CD14-positive monocyte (primary cell): ENCODE measurements at places on chromosomes 2 and 18.
A peak's percentile ranks its signal among the peaks of the same experiment; 100 is the strongest.

GRCh38 chr18:72762515-72763122 is 105.2 kb downstream of the NETO1 start:
- H3K4me1 ChIP-seq = no peaks in the 10 kb centered on the region
- no peak overlapping the region for H3K27ac ChIP-seq
- no peak for DNase-seq
- H3K36me3 ChIP-seq = no peaks in the 10 kb centered on the region

DNA sequence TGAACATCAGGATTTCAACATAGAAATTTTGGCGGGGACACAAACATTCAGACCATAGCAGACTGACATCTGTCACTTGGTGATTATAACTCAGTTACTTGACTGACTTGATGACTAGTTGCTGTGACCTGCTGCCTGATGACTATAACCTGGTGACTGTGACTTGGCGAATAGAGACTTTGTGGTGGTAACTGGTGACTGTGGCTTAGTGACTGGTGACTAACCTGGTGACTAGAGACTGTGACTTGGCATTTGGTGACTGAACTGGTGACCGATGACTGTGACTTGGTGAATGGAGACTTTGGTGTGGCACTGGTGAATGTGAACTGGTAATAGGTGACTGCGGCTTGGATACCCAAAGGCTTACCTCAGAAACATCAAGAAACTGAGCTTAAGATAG is 563.1 kb upstream of the FAM98A start:
- H3K4me1 ChIP-seq = no peaks in the 10 kb centered on the region
- H3K36me3 ChIP-seq = no peaks in the 10 kb centered on the region
- H3K27ac ChIP-seq = no peak overlapping the region
- H3K27me3 ChIP-seq = no peaks in the 10 kb centered on the region
- no peak for DNase-seq

DNA sequence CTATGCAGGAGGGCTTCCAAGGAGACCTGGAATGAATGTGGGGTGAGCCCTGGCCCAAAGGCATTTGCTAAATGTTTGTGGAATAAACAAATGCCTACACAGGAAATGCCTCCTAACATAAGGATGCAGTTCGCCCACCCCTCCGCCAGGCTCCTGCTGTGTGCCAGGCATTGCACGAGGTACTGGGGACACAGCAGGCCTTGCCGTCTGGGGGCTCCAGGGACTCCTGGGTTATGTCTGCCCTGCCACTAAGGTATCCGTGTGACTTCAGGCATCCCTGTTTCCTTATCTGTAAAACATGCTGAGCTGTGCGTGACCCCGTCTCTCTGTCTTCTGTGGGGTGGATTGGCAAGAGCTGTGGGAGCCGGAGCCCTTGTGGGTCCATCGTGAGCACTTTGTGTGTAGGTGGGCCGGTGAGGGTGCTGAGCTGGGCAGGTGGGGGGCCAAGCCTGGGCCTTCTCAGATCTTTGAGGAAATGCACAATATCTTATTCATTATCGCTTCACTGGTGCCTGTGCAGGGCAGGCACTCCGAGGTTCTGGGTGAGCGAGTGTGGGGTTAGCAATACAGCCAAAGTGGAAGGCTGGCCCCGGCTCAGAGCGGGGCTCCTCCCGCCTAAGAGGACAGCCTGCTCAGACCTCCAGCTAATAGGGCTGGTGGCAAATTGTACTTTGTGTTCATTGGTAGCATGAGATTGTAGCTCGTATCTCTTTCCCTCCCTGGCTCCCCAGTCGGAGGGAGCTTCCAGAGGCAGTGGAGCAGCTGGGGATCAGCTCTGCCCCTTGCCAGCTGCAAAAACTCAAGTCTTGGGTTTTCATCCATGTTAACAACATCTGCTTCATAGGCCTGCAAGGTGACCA is 126.8 kb downstream of the GLI2 start:
- no peak for DNase-seq
- peaks cover 13% of the 10 kb centered on the region for H3K27me3 ChIP-seq
- no peaks in the 10 kb centered on the region for H3K36me3 ChIP-seq
- H3K27ac ChIP-seq = no peak overlapping the region
- H3K4me3 ChIP-seq = no peak overlapping the region
- H3K4me1 ChIP-seq = no peaks in the 10 kb centered on the region

DNA sequence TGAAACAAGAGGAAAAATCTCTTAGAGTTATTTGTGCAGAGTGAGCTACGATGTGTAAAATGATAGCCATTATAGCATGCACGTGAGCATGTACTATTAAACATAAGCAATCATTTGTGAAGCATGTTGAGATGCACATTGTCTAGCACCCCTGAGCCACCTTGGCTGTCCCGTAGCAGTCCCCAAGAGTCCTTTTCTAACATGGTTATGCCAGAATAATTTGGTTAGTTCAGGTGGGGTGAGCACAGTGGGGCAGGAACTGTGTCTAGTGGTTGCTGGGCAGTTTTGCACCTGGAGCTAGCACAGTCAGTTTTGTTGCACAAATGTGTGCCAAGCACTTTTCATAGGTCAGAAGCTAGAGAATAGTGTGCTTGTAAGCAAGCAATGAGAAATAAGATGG is 809.8 kb downstream of the RNF144A start:
- no peak overlapping the region for H3K27ac ChIP-seq
- no peak for DNase-seq
- H3K4me3 ChIP-seq = no peak overlapping the region
- no peaks in the 10 kb centered on the region for H3K36me3 ChIP-seq
- no peaks in the 10 kb centered on the region for H3K4me1 ChIP-seq
- no peaks in the 10 kb centered on the region for H3K27me3 ChIP-seq

- H3K36me3 ChIP-seq = no peaks in the 10 kb centered on the region
- H3K27ac ChIP-seq = no peak overlapping the region
- no peak overlapping the region for H3K4me3 ChIP-seq
- no peaks in the 10 kb centered on the region for H3K27me3 ChIP-seq
- no peak for DNase-seq
- no peaks in the 10 kb centered on the region for H3K4me1 ChIP-seq
Measured at GRCh38 chr2:120877409-120877808, 141.7 kb downstream of the GLI2 start.

DNA sequence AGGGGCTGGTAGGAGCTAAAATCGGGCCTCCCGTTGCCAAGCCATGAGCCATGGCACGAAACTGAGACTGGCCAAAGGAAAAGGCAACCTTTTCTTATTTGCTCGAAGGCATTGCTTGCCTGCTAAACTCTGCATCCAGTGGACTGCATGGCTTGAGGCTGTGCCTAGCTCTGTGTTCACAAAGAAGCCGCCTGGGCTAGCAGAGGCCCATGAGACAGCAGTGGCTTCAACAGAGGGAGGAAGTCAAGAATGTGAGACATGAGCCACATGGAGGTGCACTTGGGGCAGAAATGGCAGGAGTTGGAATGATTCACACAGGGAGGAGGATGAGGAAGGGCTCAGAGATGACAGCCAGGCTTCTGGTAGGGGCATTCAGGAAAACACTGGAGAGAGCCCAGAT is 33.5 kb downstream of the TPRKB start:
- no peak overlapping the region for H3K27ac ChIP-seq
- DNase-seq = no peak
- no peak overlapping the region for H3K4me3 ChIP-seq
- H3K36me3 ChIP-seq = no peaks in the 10 kb centered on the region
- peaks cover 35% of the 10 kb centered on the region for H3K4me1 ChIP-seq

DNA sequence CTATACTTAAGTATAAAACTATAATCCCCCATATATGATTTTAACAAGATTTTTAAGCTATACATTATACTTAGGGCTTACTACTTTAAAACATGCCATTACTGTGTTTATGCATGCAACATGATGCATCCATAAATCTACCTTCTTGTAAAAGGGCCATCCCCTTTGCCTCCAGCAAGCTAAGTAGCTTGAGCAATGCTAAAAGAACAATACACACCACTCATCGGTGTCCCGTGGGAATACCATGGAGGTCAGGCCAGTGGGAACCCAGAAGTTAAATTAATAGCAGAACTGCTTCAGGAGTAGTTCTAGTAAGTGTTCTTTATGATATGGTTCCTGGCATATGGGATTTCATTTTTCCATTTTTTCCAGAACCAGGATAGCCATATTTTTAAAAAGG is 37.8 kb downstream of the SH3RF3 start:
- H3K4me3 ChIP-seq = no peak overlapping the region
- no peaks in the 10 kb centered on the region for H3K36me3 ChIP-seq
- no peak for DNase-seq
- H3K27ac ChIP-seq = no peak overlapping the region
- peaks cover 7% of the 10 kb centered on the region for H3K4me1 ChIP-seq

GRCh38 chr2:65856928-65857327 is 424.5 kb upstream of the SPRED2 start:
- no peaks in the 10 kb centered on the region for H3K4me1 ChIP-seq
- no peak overlapping the region for H3K27ac ChIP-seq
- H3K27me3 ChIP-seq = no peaks in the 10 kb centered on the region
- no peak for DNase-seq

GRCh38 chr2:151793123-151793522 is 35.1 kb downstream of the ARL5A start:
- H3K27me3 ChIP-seq = no peaks in the 10 kb centered on the region
- no peaks in the 10 kb centered on the region for H3K4me1 ChIP-seq
- no peak overlapping the region for H3K27ac ChIP-seq

DNA sequence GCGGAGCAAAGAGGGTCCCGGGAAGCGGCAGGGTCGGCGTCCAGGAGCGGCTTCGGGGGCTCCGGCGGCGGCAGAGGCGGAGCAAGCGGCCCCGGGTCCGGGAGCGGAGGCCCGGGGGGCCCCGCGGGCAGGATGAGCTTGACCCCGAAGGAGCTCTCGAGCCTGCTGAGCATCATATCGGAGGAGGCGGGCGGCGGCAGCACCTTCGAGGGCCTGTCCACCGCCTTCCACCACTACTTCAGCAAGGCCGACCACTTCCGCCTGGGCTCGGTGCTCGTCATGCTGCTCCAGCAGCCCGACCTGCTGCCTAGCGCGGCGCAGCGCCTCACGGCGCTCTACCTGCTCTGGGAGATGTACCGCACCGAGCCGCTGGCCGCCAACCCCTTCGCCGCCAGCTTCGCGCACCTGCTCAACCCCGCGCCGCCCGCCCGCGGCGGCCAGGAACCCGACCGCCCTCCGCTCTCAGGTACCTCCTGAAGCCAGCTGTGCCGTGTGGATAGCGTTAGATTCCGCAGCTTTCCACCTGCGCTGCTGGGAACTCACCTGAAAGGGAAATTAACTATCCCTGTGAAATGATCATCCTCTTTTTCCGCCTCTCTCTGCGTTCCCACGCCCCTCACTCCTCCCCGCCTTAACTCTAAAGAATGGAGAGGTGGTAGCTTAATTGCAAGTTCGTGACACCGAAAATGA is 472 bp downstream of the CNOT11 start:
- peak overlapping the region; percentile 77 for H3K4me3 ChIP-seq
- peak; percentile 78 for DNase-seq
- H3K27ac ChIP-seq = peak overlapping the region; percentile 71
- H3K4me1 ChIP-seq = peaks cover 28% of the 10 kb centered on the region
- no peaks in the 10 kb centered on the region for H3K27me3 ChIP-seq

DNA sequence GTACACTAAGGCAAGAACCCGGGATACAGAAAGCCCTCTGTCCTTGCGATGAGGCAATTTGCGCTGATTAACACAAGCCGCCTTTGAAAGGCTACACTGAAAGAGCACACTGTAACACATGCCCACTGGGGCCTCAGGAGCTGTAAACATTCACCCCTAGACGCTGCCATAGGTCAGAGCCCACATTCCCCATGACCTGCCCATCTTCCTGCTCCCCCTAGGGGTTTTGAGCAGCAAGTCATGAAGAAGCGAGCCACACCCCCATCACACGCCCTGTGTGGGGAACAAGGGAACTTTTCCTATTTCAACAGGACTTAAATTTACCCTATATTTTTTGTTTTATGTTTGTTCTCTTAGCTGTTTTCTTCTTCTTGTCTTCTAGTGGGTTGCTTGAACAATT is 47.8 kb upstream of the SLC4A10 start:
- H3K4me1 ChIP-seq = no peaks in the 10 kb centered on the region
- H3K4me3 ChIP-seq = no peak overlapping the region
- H3K27me3 ChIP-seq = no peaks in the 10 kb centered on the region
- H3K36me3 ChIP-seq = no peaks in the 10 kb centered on the region
- no peak overlapping the region for H3K27ac ChIP-seq
- no peak for DNase-seq

GRCh38 chr18:62647179-62647578 is 68.2 kb upstream of the PHLPP1 start:
- H3K27me3 ChIP-seq = no peaks in the 10 kb centered on the region
- H3K36me3 ChIP-seq = no peaks in the 10 kb centered on the region
- H3K4me1 ChIP-seq = no peaks in the 10 kb centered on the region
- no peak for DNase-seq

DNA sequence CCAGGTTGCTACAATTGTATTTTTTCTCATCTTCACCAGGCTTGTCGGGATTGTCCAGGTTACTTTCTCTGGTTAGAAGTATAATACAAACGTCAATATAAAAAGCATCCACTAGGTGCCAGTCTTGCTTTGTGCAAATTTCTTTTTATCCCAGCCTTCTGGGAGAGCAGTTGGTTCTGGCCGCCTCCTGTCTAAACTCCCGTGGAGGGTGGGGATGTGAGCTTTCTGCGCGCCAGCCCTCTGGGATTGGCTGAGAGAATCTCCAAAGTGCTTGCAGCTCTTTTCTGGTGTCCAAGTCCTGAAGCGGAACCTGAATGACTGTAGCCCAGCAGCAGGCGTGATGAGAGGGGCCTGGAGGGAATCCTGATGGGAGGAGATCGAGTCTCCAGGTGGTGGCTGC is 22.4 kb upstream of the TOGARAM2 start:
- H3K4me1 ChIP-seq = peaks cover 18% of the 10 kb centered on the region
- H3K27ac ChIP-seq = no peak overlapping the region
- peak; percentile 81 for DNase-seq
- H3K36me3 ChIP-seq = no peaks in the 10 kb centered on the region
- no peaks in the 10 kb centered on the region for H3K27me3 ChIP-seq

DNA sequence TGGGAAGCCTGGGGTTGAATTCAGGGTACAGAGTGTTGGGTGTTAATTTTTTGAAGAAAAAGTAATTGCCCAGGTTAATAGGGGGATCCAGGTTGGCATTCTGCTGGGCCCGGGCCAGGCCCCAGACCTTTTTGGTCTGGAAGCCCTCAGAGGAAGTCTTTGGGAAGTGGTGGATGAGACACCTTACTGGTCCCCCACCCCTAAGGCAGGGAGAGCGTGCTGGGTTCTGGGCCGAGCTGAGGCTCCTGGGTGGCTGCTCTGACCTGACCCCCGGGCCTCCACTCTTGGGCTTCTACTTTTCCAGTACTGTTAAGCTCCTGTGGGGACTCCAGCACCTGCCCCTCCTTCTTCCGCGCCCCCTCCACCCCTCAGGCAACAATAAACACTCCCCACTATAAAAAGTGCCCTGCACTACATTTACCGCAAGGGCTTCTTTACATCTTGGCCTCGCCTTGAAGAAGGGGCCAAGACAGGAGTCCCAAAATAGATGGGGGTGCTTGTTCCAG is 753 bp upstream of the HOXD3 start:
- H3K27me3 ChIP-seq = peaks cover 100% of the 10 kb centered on the region
- no peaks in the 10 kb centered on the region for H3K4me1 ChIP-seq
- DNase-seq = no peak
- no peak overlapping the region for H3K27ac ChIP-seq
- H3K36me3 ChIP-seq = no peaks in the 10 kb centered on the region

GRCh38 chr2:8573942-8574195 is 108.0 kb upstream of the ID2 start:
- no peaks in the 10 kb centered on the region for H3K36me3 ChIP-seq
- peaks cover 36% of the 10 kb centered on the region for H3K4me1 ChIP-seq
- H3K27ac ChIP-seq = no peak overlapping the region
- DNase-seq = no peak
- H3K27me3 ChIP-seq = no peaks in the 10 kb centered on the region
- H3K4me3 ChIP-seq = no peak overlapping the region
